ENCODE measurements at places on chromosomes 11 and 22.

- DNase-seq = no peak
Observed at GRCh38 chr11:26837154-26837553, 115.3 kb upstream of the SLC5A12 start.

GRCh38 chr11:16784666-16785065, 46.2 kb downstream of the C11orf58 start:
- no peak for DNase-seq

GRCh38 chr11:26730414-26731083, 8.7 kb upstream of the SLC5A12 start:
- DNase-seq = no peak

- no peak for DNase-seq
Observed at GRCh38 chr22:27820896-27821866, 19.6 kb upstream of the MN1 start.

- no peak for DNase-seq
Observed at GRCh38 chr11:108144615-108145014, 23.2 kb downstream of the ACAT1 start.

GRCh38 chr11:134669796-134670195, 257.8 kb upstream of the B3GAT1 start:
- no peak for DNase-seq

DNA sequence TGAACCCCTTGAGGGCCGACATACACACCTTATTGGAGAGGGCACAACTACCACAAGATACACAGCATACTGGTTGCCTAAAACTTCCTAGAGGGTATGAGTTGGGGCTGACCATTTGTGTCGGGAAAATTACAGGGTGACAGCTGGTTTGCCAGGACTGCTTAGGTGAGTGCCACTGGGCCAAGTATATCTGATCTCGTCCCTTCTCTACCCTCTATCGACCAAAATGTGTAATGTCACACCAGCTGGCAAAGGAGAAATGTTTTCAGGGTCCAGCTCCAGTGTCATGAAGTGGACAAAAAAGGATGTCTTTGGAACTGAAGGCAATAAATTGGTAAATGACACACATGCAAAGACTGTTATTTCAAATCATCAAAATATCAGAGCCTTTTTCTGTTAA, 126.1 kb downstream of the PGR start:
- no peak for DNase-seq

GRCh38 chr11:27777033-27777432, 76.8 kb upstream of the BDNF start:
- no peak for DNase-seq

DNA sequence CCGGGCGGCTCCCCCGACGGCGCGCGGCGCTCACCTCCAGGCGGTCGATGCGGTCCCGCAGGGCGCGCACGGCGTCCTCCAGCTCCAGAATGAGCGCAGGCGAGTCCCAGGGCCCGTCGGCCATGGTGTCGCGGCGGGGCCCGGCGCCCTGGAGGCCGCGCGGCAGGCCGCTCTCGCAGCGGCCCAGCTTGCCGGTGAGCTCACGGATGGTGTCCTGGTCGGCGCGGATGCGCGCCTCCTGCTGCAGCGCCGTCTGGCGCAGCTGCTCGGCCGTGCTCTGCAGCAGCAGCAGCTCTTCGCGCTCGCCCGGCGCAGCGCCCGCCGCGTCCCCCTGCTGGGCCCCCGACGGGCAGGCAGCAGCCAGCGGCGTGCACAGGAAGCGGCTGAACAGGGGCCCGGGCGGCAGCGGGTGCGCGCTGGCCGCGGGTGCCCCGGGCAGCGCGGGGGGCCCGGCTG, 599 bp downstream of the NPTXR start:
- no peak for DNase-seq

- no peak for DNase-seq
Observed at GRCh38 chr11:64858467-64859263, 14.2 kb upstream of the CDC42BPG start.

DNA sequence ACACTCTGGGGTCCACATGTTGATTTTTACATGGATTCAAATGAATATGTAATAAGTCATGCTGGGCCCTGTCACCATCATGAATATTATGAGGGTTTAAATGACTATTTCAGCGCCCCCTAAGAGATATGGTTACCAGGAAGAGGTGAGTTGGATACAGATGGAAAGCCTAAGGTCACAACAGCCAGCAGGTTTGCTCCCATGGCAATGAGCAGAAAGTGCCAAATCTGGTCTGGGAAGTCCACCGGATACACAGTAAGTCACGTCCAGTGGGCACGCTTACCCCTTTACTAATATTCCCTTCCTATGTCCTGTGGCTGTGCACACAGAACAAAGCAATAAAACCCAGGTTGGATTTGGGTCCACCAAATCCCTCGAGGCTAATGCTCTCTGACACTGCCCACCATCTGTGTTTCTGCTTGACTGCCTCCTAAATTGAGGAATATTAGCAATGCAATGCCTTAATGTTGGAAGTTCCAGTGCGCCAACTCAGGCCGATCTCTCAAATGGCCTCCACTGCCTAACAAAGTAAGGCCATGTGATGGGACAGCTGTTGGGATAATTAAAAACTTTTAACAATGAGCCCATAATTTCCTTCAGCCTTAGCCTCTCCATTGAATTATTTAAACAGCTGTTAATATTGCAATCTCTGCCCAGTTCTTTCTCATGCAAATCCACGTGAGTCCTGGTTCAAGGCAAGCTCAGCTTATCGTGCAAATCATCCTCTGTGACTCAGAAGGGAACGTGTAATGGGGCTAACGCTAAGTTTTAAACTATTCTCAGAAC, 97.6 kb downstream of the SLC1A2 start:
- DNase-seq = no peak

DNA sequence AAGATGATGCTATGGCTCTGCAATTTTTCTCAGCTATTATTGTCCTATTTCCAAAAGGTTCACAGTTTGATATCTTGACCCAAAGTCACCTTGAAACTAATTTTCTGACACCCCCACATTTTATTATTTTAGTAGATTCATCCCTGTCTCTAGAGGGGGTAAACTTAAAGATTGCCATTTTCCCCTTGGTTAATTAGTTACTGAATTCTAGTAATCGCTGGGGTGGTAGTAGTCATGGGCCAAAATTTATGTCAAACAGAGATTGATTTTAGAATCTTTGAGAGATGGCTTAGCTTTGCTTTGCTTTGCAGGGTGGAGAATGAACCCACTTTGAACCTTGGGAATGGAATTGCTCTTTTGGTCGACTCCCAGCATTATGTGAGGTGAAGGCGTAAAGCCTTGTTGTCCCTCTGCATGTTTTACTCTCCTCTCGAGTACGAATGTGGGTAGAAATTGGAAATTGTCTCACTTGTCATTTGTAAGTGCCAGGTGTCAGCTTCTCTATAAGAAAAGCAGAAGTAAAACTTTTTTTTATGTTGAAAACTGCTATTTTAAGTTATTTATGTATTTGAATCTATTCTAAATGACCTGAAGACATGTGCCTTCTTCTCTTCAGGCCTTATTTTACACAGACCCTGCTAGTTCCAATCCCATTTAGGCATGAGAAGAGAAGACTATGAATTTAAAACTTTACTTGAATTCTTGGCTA, 42.4 kb upstream of the RCE1 start:
- no peak for DNase-seq

Measured in omental fat pad (tissue), 4 donors.